ENCODE measurements at places on chromosomes 6 and 20. TPM values are rescaled to one million over a fixed set of nuclear protein-coding genes. Genes with fewer than 3 reads are reported as not detected.
A peak's percentile ranks its signal among the peaks of the same experiment; 100 is the strongest.

Gene SAMD5
- 0.59 TPM for total RNA-seq

Gene SF3B5
- total RNA-seq = 78.9 TPM

Gene ABCC10
- 27.1 TPM for total RNA-seq

Gene OGFRL1
- total RNA-seq = 15.9 TPM

- H3K27ac ChIP-seq = no peak overlapping the region
- peaks cover 39% of the 10 kb centered on the region for H3K27me3 ChIP-seq
- no peaks in the 10 kb centered on the region for H3K36me3 ChIP-seq
- H3K4me1 ChIP-seq = peaks cover 12% of the 10 kb centered on the region
These were observed 116.8 kb downstream of the CDC5L start for GRCh38 chr6:44504301-44504791.

- DNase-seq = no peak
- peaks cover 3% of the 10 kb centered on the region for H3K4me1 ChIP-seq
- no peaks in the 10 kb centered on the region for H3K36me3 ChIP-seq
- H3K27ac ChIP-seq = no peak overlapping the region
- H3K27me3 ChIP-seq = no peaks in the 10 kb centered on the region
These were observed 119.7 kb upstream of the ZFP64 start for GRCh38 chr20:52311209-52311794.

- H3K4me3 ChIP-seq = no peak overlapping the region
- H3K27ac ChIP-seq = no peak overlapping the region
- H3K4me1 ChIP-seq = peaks cover 16% of the 10 kb centered on the region
- no peaks in the 10 kb centered on the region for H3K36me3 ChIP-seq
These were observed 194.7 kb upstream of the SOX4 start for GRCh38 chr6:21398741-21399325.

GRCh38 chr20:32999603-33000250 lies 4.5 kb downstream of the SUN5 start:
- H3K27me3 ChIP-seq = no peaks in the 10 kb centered on the region
- H3K27ac ChIP-seq = no peak overlapping the region
- no peaks in the 10 kb centered on the region for H3K36me3 ChIP-seq
- H3K4me1 ChIP-seq = no peaks in the 10 kb centered on the region
- DNase-seq = peak; percentile 66

- H3K36me3 ChIP-seq = no peaks in the 10 kb centered on the region
- H3K27me3 ChIP-seq = no peaks in the 10 kb centered on the region
- no peak overlapping the region for H3K27ac ChIP-seq
- no peak for DNase-seq
- H3K4me3 ChIP-seq = no peak overlapping the region
These were observed 203.7 kb downstream of the TBX18 start for GRCh38 chr6:84560436-84561390.

- H3K4me1 ChIP-seq = no peaks in the 10 kb centered on the region
- H3K27ac ChIP-seq = no peak overlapping the region
These were observed 3.5 kb downstream of the CST9 start for GRCh38 chr20:23602241-23602640.
